ENCODE measurements at places on chromosomes 1 and 21.

DNA sequence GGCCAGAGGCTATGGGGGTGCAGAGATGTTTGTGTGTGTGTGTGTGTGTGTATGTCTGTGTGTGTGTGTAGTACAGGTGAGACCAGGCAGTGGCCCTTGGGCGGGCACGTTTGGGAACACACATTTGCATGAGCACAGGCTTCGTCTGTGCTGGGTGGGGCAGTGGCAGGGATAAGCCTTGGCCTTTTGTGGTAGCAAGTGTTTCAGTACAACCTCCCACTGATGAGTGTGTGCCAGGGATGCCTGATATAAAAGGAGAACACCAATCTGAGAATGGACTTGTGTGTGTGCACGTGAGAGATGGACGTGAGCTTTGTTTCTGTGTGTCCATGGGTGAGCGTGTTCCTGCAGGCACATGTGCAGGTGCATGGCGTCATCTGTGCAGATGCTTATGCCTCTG is 3.0 kb downstream of the NTRK1 start:
- no peak for DNase-seq

DNA sequence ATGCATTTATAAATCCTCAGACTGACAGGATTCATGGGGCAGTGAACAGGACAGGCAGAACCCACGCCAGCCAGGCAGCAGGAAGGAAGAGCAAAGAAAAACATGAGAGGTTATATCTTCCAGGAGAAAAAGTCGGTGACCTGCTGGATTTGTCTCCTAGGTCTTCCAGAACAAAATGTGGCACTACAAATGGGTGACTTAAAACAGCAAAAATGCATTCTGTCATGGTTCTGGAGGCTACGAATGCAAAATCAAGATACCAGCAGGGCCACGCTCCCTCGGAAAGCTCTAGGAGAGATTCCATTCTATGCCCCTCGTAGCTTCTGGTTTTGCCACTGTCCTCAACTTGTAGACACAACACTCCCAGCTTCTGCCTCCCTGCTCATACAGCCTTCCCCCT is 63.4 kb downstream of the PSMG1 start:
- no peak for DNase-seq

DNA sequence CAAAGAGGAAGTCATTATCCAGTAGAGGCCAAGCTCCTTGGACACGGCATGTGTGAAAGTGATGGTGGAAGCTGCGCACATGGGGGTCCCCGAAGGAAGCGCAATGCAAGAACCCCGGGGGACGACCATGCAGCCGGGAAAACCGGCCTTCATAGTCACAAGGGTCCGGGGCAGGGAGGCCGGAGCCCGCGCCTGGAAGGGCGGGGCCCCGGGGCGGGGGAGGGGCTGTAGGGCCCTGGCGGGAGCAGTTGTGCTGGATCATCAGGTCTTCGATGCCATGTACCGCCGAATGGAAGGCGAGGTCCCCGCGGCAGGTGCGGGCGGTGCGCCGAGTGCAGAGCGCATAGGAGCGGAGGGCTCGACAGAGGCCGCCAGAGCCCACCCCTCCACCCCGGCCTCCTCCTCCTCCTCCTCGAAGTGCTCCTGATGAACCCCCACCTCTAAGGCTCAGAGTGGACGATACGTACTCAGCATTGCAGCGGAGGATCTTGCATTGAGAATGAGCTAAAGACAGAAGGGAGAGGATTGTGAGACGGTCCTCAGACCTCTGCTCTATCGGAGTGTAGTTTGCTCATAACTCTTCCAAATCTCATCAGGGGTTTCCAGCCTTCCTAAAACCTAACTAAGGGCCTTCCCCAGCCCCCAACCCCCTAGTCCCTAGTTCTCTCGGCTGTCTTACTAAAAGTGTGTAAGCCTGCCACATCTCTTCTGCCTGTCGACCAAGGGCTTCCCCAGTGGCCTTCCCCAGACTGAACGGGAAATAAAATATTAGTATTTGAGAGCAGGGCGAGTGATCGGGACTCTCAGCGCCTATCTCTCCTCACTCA is 2.1 kb downstream of the HJV start:
- DNase-seq: peak; percentile 30

DNA sequence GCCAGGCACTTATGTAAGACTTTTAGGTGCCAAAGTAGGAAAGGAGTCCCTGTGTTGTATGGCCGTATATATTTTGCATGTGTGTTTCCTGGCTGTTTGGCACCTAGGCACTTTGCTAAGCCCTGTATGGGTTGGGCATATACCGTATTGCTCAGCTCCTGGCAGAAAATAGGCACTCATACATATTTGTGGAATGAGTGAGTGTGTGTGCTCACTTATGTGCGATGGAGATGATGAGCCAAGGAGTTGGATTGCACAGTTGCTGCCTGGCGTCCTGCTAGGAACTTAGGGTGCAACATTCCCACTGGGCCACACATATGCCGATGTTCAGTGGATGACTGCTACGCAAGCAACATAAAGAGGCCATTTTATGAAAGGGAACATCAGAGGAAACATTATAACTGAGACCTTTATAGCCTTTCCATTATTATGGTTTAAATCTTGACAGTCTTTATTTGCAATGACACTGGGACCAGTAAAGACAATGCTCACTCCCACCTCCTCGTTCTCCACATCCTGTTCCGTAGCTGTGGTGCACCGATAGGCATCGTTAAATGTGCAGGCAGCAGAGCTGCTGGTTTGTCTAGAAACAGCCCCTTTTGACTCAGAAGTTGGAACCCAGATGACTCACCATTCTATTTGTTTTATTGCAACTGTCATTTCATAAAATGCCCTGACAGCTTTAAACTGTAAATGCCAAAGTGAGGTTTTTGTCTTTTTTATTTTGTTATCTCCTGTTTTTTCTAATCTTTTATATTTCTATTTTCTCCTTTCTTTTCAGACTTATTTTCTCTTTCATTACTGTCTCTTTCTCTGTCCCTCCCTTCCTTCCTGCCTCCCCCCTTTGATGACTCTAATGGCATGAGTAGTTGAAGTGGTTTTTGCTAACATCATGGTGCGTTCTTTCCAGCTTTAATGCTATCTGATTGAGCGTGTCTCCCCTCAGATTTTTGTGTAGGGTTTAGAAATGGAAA is 36.1 kb downstream of the PEX14 start:
- DNase-seq: peak; percentile 89

- DNase-seq: no peak
These were observed 31.8 kb downstream of the GNG4 start for GRCh38 chr1:235617808-235618207.
